ENCODE measurements at places on chromosomes 13 and 19. TPM values are rescaled to one million over a fixed set of nuclear protein-coding genes. Genes with fewer than 3 reads are reported as not detected.

The ATP8B3 gene
- total RNA-seq = 12.3 TPM

The MEIOSIN gene
- total RNA-seq = 1.5 TPM

The PAF1 gene
- total RNA-seq = 30.7 TPM

- no peak overlapping the region for H3K4me3 ChIP-seq
- H3K27ac ChIP-seq = no peak overlapping the region
- no peaks in the 10 kb centered on the region for H3K27me3 ChIP-seq
Observed at GRCh38 chr19:19399733-19400433, 5.6 kb upstream of the GATAD2A start.

GRCh38 chr19:17686592-17687024 lies 1.5 kb downstream of the UNC13A start:
- H3K36me3 ChIP-seq = no peaks in the 10 kb centered on the region
- DNase-seq = peak; percentile 88
- H3K4me3 ChIP-seq = no peak overlapping the region
- peaks cover 19% of the 10 kb centered on the region for H3K27me3 ChIP-seq
- no peak overlapping the region for H3K27ac ChIP-seq
- H3K4me1 ChIP-seq = no peaks in the 10 kb centered on the region

All from K562 (cell line).